ENCODE measurements at places on chromosomes 1 and 21.

DNA sequence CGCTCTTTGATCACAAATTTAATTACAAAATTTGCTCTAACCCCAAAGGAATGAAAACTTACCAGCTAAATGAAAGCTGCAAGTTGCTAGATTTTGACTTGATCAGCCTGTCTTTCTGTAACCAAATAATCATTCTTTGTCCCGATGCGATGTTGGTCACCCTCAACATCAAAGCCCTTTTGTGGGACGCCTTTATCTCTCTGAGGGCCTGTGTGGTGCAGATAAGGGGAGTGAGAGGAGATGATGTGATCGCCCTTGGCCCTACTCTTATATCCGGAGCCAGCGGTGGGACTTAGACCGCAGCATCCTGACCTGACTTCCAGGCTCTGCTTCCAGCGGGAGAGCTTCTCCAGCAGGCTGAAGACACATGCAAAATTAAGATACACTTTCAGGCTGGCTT is 19.3 kb upstream of the UMODL1 start:
- DNase-seq, result no peak

DNA sequence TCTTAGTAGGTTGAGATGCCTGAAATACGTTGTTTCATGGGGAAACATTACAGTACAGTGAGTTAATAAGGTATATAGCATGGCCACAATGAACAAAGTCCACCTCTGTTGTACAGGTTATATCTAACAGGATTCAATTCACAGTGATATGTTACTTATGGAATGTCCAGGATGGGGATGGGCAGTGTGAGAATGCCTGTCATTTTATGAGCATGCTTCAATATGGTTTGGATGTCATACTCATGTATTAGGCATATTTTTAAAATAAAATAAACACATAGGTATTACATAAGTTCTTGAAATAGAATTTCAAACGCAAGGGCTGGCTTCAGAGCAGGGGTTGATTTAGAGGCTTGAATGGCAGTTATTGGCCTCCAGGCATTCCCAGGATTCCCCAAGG is 6.1 kb upstream of the PHLDA3 start:
- no peak for DNase-seq

GRCh38 chr1:181562395-181562794 is 79.1 kb downstream of the CACNA1E start:
- no peak for DNase-seq

GRCh38 chr21:23101111-23101510 is 2102.9 kb downstream of the NCAM2 start:
- DNase-seq, result no peak

GRCh38 chr1:85398391-85399064 is 66.4 kb downstream of the DDAH1 start:
- no peak for DNase-seq

GRCh38 chr1:209657140-209657879 is 5.1 kb upstream of the LAMB3 start:
- DNase-seq, result no peak

DNA sequence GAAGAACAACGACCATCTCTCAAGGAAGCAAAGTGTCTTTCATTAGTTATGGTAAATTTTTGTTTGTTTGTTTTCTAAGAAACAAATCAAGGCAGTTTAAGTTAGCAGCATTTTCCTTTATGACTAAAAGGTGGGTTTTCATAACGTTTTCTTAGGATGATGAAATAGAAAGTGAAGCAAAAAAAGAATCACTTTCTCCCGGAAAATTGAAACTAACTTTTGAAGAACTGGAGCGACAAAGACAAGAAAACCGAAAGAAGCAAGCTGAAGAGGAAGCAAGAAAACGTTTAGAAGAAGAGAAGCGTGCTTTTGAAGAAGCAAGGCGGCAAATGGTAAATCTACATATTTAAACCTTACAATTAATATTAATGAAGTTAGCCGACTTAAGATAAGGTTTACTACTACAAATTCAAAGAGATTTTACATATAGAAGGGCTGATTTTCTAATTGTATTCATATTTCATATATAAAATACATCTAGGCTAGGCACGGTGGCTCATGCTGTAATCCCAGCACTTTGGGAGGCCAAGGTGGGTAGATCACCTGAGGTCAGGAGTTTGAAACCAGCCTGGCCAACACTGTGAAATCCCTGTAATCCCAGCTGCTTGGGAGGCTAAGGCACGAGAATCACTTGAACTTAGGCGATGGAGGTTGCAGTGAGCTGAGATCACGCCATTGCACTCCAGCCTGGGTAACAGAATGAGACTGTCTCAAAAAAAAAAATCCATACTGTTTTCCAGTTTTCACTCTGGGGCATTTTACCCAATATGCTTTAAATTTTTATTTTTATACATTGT is 38.3 kb downstream of the NEXN start:
- no peak for DNase-seq

- DNase-seq, result no peak
Observed at GRCh38 chr1:221268295-221268694, 389.1 kb downstream of the HLX start.

GRCh38 chr1:62953633-62954032 is 169.7 kb downstream of the ATG4C start:
- no peak for DNase-seq

DNA sequence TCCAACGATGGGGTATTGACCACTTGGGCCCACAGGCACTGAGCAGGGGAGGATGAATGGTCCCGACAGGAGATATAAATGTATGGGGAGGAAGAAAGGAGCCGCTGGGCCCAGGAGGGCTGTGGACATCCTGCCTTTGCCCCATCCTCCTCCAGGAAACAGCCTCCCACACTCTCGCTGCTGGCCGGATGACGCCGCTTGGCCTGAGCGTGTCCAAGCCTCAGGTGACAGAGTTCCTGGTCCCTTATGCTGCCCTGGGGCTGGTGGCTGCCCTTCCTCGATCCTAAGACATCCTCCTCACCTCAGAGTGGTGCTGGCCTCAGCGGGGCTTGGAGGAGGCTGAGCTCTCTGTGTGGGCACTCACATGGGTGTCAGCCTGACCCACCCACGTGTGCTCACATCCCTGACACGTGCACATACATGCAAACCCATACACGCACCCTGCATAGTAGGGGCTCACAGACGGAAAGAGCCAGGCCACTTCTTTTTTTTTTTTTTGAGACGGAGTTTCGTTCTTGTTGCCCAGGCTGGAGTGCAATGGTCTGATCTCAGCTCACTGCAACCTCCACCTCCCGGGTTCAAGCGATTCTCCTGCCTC is 5.9 kb upstream of the SERINC2 start:
- no peak for DNase-seq

GRCh38 chr1:64563958-64564565 is 94.1 kb downstream of the CACHD1 start:
- DNase-seq, result no peak

DNA sequence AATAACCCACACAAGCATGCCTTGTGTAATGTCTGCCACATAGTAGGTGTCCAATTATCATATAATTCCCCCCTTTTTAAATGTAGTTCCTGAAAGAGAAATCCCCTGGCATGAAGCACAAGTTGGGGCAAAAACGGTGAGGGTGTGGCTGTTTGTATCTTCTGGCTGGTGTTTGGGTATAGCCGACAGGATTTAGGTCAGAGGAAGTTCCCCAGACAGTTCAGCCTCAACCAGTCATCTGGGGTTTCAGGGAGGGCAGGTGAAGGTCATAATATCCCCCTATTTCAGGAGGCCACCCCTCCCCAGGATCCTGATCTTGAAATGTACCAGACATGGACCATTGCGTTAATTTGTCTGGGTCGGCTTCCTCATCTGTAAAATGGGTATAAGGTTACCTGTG is 29.1 kb upstream of the JUN start:
- no peak for DNase-seq

GRCh38 chr1:52677076-52677806 is 20.9 kb downstream of the COA7 start:
- DNase-seq, result no peak

GRCh38 chr1:67721650-67722291 is 36.8 kb downstream of the GADD45A start:
- DNase-seq, result no peak

DNA sequence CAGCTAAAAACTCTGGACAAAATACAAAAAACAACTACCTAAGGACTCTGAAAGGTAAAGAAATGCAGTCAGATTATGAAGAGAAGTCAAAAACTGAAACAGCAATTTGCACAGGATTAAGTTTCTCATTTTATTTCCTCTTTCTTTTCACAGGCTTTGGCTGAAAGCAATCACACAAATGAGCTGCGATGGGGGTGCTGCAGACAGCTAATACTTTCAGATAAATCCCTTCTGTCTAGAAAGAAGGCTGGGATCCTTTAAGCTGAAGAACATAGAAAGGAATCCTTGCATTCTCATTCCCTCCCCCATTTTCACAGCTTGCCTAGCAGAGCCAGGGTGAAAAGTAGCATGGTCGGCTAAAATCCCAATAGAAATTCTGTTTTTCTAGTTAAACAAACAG is 32.0 kb upstream of the PRDX6 start:
- no peak for DNase-seq

- peak; percentile 19 for DNase-seq
Observed at GRCh38 chr1:19390901-19391595, 78.9 kb downstream of the SLC66A1 start.

GRCh38 chr1:204503122-204503912 is 8.7 kb upstream of the PIK3C2B start:
- no peak for DNase-seq

DNA sequence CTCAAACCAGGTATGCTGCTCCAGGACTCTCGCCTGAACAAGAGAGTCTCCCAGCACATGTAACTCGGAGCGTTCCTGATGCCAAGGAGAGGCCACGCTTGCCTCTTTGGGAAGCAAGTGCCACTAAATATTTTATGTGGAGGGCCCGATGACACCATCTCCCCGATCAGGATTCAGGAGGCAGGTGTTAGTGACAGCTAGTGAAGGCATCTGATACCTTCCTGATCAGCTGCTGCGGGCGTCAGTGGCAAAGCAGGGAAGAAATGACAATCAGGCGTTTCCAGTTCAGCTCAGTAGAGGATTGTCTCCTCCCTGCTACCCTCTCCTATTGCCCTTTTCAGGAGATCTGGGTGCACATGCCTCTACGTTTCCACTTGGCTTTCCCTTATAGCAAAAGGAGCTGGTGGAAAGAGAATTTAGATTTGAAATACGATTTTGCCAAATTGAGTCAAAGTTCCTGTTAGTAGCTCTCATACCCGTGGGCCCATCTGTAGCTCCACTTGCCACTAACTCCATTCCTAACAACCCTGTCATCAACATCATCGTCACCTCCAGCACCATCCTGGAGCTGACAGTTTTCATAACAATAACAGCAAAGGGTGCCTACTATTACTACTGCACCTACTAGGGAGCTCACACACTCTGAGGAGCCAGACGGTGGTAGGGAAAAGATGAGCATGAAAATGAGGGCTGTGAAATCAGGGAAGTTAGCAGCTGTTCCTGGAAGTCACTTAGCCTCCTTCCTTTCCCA is 21.6 kb downstream of the PLXNA2 start:
- DNase-seq, result no peak

DNA sequence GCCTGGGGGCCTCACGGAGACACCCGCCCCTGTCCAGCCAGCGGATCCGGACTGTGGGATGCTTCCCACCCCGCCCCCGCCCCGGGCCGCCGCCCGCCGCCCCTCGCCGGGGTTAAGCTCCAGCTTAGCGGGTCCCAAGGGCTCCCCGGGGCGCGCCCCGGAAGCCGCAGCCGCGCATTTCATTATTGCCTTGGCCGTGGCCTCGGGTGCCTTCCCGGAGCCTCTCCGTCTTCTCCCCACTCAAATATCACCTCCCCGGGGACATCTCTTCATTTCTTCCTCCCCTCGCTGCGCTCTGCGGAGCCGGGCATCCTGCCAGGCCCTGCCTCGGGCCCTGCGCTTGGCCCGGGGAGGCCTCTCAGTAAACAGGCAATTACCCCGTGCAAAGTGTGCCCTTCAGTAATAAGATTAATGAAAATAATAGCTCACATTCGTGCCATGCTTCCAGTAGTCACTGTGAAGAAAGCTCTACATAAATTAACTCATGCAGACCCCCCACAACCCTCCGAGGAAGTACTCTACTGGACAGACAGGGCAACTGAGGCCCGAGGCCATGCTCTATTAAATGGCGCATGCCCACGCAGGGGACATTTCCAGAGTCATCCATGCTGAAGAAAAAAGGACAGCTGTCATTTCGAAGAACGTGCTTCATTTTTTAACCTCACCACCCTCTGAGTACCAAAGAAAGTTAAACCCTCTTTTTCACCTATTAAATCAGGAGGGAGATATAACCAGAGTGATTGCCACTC is 49.9 kb upstream of the LAPTM5 start:
- no peak for DNase-seq

- DNase-seq, result no peak
Observed at GRCh38 chr1:242582669-242583068, 58.2 kb upstream of the PLD5 start.

DNA sequence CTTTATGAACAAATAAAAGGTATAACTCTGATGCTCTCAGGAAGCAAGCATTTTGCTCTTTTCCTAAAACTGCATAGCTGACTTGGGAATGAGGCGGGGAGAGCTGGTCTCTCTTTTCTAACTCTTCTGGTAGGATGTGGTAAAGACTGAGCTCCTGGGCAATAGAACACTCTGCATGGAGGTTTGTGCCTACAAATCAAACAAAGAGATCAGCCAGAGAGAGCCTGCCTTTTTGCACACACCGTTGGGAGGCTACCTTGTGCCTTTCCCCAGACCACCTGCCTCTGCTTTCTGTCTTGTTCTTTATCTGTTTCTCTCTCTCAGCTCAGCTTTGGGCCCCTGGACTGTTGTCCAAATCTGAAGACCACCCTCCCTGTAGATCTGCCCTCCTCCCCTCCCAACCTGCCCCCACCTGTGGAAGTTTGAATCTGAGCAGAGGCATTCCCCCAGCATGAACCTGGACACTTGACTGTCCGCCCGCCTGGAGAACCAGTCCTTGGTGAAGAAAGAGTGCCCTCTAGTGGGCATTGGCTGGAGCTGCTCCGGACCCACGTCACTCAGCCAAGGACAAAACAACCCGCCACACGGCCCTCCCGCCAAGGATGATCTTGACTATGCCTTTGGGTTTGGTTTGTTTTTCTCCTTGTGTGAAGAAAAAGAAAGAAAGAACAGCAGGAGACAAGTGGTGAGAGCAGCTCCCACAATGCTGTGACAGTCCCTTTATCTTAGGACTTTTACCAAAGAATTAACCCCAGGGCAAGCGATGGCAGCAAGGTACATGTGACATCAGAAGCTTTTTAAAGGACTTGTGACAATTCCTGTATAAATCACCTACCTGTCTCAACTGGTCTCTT is 228.2 kb downstream of the PBX1 start:
- DNase-seq, result peak; percentile 70

- DNase-seq, result no peak
Observed at GRCh38 chr21:41602531-41602930, 94.6 kb upstream of the TMPRSS2 start.

GRCh38 chr1:9490605-9491339 is 48.5 kb upstream of the SLC25A33 start:
- DNase-seq, result peak; percentile 68

GRCh38 chr1:112457955-112458354 is 50.8 kb upstream of the WNT2B start:
- DNase-seq, result no peak

GRCh38 chr1:57118948-57119603 is 153.3 kb upstream of the C8B start:
- no peak for DNase-seq

- no peak for DNase-seq
Observed at GRCh38 chr1:208562151-208562960, 318.2 kb upstream of the PLXNA2 start.

All from occipital lobe (tissue), 3 donors.